ENCODE measurements at places on chromosomes 7 and 10. TPM values are rescaled to one million over a fixed set of nuclear protein-coding genes. Genes with fewer than 3 reads are reported as not detected.

Gene SPDYE2B
- not detected for total RNA-seq

Gene ADCY1
- 3.7 TPM for total RNA-seq

DNA sequence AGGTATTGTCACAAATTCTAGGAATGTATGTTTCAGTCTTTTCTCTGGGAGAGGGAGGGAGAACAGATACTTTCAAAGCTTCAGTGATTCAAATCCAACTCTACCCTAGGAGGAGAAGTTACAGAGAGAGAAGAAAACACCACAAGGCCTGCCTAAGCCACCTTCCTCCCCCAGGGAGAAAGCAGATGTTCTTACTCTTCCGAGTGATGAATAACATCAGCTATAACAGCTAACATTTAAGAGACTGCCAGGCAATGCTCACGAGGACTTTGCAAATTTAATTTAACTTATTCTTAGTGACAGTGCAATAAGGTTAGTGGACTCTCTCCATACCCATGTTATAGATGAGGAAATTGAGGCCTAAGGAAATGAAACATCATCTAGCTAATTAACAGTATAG lies 36.8 kb downstream of the TAS2R41 start:
- DNase-seq = no peak
- H3K27me3 ChIP-seq = no peaks in the 10 kb centered on the region
- no peak overlapping the region for H3K4me3 ChIP-seq
- H3K36me3 ChIP-seq = no peaks in the 10 kb centered on the region
- H3K4me1 ChIP-seq = no peaks in the 10 kb centered on the region

Gene PDK4
- 45.0 TPM for total RNA-seq

- no peaks in the 10 kb centered on the region for H3K4me1 ChIP-seq
- no peaks in the 10 kb centered on the region for H3K36me3 ChIP-seq
- no peaks in the 10 kb centered on the region for H3K27me3 ChIP-seq
- no peak for DNase-seq
- no peak overlapping the region for H3K4me3 ChIP-seq
- H3K27ac ChIP-seq = no peak overlapping the region
Observed at GRCh38 chr7:40000734-40001315, 50.8 kb downstream of the CDK13 start.

Data from kidney (tissue), 22 donors.